NCI-H1436 (cell line): ENCODE measurements at places on chromosomes 5 and 9.

GRCh38 chr9:21506626-21507482 is 24.7 kb upstream of the IFNE start:
- DNase-seq: no peak

DNA sequence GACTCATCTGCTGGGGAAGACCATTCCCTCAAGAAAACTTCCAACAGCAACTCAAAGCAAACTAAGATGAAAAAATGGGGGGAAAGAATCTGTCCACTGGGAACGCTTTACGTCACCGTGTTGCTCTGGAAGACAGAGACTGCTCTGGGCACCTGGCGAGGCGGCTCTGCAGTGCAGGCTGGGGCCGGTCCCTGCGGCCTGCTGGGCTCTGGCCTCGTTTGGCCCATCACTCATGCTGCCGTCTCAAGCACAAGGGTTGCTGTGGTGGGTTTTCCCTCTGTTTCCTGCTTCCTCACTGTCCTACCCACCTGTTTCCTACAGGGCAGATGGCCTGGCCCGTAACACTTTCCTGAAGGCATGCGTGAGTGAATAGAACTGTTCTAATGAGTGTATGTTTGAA is 92.9 kb upstream of the OTULINL start:
- DNase-seq: no peak

GRCh38 chr5:136308212-136308795 is 57.0 kb downstream of the TRPC7 start:
- DNase-seq: no peak

DNA sequence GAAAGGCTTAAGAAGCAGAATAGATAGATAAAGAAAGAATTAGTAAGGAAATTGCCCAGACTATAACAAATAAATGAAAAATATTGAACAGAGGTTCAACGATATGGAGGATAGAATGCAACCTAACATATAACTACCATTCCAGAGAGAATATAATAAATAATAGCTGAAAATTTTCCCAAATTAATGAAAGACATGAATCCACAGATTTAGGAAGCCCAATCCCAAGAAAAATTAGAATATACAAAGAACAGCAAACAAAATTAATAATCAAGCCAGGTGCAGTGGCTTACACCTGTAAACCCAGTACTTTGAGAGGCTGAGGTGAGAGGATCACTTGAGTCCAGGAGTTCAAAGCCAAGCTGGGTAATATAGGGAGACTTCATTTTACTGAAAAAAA is 27.8 kb upstream of the FNIP1 start:
- DNase-seq: no peak

GRCh38 chr9:127549751-127550150 is 62.3 kb upstream of the STXBP1 start:
- DNase-seq: no peak

DNA sequence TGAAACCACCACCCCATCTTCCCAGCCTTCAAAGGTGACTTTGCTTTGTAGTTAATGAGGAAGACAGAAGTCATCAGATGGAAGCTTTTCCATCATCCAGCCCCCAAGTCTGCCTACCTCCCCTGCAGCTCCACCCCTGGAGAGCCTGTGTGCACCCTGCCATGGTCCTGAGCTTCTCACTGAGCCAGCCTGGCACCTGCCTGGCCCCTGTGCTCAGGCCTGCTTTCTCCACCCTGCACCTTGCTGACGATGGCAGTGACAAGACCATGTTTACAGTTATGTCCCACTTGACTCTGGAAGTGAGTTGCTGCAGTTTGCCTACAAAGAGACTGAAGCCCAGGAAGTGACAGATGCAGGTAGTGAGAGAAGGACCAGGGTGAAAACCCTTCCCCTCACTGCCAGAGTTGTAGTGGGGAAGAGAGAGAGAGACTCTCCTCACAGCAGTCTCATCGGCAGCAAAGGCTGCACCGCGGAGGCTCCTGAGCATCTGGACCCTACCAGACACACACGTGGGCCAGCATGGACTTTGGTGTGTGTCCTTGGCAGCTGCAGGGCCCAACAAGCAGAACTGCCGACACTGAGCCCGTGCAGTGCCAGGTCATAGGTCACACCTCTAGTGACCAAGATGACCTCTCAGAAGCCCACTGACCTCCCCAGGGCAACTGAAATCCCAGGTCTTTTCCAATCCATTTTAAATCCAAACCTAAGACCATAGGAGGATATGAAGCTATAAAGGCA is 107.1 kb downstream of the CACNA1B start:
- DNase-seq: no peak
